Psoas muscle (tissue), 8 donors: ENCODE measurements at places on chromosomes 7 and 10. TPM values are rescaled to one million over a fixed set of nuclear protein-coding genes. Genes with fewer than 3 reads are reported as not detected.

DNA sequence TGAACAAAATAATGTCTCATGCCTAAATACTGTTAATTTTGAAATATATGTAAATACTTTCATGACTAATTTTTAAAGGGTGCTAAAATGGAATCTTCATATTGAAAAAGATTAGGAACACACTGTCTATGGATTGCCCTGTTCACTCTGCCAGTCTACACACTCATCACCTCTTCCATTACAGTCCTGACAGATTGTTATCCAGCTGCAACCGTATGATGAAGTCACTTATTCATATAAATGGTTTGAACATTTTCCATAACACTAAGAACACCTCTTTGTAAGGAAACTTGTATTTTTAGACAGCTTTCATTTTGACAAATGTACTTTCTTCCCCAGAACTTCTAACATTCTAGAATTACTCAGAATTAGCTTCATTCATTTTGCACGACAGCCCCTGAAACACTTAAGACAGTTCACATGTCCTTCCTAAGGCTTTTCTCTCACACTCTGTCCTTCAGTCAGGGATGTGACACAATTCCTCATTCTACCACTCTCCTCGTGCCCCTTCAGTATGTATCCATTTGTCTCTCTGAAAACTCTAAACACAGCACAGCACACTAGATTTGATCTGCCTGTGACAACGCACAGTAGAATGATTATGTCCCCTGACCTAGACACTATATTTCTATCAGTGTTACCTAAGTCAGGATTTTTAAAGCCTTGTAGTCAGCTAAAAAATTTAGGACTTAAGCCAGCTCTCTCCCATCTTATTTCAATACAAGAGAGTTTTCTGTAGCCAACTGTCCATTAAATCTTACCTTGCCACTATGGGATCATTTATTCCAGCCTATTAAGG lies 71.9 kb downstream of the ORC5 start:
- no peak for DNase-seq

The GCK gene
- polyA plus RNA-seq, result 0.07 TPM

DNA sequence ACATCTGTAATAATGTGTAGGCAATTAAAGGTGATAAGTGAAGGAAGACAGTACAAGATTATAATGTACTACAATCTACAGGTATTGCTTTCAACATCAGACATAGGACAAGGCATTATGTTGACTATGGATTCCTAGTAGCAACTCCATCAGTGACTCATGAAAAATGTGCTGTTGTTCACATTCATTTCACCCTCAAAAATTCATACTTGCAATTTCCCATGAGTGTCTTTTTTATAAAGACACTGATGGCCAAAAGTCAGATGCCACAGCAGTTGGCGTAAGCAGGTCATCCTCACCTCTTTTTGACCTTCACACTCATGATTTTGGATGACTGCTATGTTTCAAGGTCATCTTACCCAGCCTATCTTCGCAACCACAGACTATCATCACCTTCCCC lies 100.0 kb upstream of the AMPH start:
- DNase-seq, result no peak

GRCh38 chr10:67802767-67803538 lies 35.0 kb downstream of the DNAJC12 start:
- DNase-seq, result no peak

The FKBP6 gene
- polyA plus RNA-seq, result not detected

The PNLIPRP2 gene
- polyA plus RNA-seq, result 0.01 TPM

The SORCS1 gene
- 0.06 TPM for polyA plus RNA-seq

DNA sequence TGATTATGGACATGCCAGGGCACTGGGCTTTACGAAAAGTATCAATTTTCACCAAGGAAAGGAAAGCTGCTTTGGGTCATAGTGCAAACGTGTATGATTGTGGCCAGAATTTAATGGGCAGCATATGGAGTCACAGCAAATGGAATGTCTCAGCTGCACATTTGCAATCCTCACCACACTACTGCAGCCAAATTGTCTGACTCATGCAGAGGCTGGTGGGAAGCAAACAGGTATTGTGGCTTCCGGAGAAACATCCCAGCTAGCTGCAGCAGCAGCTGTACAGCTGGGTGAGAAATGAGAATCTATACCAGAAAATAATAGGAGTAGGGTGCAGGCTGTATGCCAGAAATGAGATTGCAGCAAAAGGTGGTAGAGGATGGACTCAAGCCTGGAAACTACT lies 374.7 kb upstream of the VWC2 start:
- no peak for DNase-seq

The ARHGEF35 gene
- 0.18 TPM for polyA plus RNA-seq

- DNase-seq, result no peak
These were observed 12.6 kb upstream of the FGFR2 start for GRCh38 chr10:121610798-121611323.

DNA sequence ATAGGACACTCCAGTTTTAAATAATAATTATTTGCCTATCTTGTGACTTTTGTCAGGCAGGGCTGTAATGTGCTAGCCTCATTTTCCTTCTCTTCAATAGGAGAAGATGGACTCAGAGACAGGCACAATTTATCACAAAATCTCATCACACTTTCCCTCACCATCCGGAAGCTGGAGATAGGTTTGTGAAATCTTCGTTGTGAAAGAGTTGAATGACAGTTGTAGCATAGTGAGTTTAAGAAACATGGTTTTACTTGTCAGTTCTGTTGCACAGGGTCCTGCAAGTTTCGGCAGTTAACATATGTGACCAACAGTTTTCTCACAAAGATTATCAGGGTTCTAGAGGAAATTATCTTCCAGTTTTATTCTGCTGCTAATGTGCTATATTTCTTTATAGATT lies 37.7 kb upstream of the MAP3K8 start:
- DNase-seq, result no peak

DNA sequence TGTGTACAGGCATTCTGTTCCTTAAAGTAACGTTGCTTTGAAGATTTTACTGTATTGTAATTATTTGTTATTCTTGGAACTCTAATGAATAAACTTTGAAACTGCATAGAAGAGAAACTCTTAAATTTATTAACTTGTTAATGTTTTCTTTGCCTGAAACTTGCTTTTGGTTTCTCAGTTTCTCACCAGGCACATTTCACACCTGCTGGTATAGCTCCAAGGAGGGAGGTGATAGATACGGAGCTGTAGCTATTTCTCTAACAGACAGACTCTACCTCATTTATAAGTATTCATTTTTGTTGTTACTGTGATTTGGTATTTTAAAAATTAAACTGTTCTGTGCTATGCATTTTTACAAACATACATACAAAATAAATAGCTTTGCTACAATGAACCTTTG lies 32.7 kb downstream of the R3HCC1L start:
- DNase-seq, result no peak

The SPDYE9 gene
- not detected for polyA plus RNA-seq

The GATA3 gene
- 1.2 TPM for polyA plus RNA-seq

- no peak for DNase-seq
These were observed 3.5 kb upstream of the COMTD1 start for GRCh38 chr10:75239096-75239790.

The DPY19L1 gene
- 2.4 TPM for polyA plus RNA-seq

The SPDYE2B gene
- not detected for polyA plus RNA-seq
